ENCODE measurements at places on chromosomes 1 and 21.

- no peak for DNase-seq
Observed at GRCh38 chr1:170377440-170377839, 154.5 kb upstream of the GORAB start.

DNA sequence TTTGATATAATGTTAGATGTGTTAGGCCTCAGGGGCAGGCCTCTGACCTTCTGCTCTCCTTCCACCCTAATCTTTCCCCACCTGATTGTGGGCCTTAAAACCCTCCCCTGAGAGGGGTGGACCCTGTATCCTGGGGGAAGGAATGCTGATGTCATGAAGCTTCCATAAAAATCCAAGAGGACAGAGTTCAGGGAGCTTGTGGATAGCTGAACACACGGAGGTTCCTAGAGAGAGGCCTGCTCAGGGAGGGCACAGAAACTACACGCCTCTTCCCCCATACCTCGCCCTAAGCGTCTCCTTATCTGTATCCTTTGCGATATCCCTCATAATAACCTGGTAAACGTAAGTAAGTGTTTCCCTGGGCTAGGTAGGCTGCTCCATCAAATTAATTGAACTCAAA lies 4.3 kb downstream of the MFN2 start:
- no peak for DNase-seq

DNA sequence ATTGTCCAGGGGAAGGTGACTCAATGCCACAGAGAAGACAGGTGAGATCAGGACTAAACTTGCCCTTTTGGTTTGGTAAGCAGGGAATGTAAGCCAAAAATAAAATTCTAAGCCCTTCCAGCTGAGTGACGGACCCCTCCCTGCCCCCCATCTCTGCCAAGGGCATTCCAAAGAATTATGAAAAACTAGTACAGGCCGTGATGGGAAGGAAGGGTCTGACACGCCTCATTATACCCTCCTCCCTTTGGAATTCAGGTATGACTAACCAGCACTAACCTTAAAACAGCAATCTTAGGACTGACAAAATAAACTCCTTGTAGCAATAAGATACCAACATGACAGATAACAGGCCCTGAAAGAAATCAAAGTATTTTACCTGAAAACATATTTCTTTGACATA lies 99.6 kb downstream of the GABPA start:
- DNase-seq: no peak

- peak; percentile 60 for DNase-seq
Observed at GRCh38 chr1:106233511-106233910, 823.0 kb upstream of the PRMT6 start.

Data from fibroblast of skin of abdomen (primary cell).